ENCODE measurements at places on chromosomes 5 and 9.
A peak's percentile ranks its signal among the peaks of the same experiment; 100 is the strongest.

- no peak for DNase-seq
Observed at GRCh38 chr9:91118704-91119025, 243.1 kb downstream of the AUH start.

- DNase-seq: no peak
Observed at GRCh38 chr9:20996809-20997208, 34.6 kb downstream of the HACD4 start.

DNA sequence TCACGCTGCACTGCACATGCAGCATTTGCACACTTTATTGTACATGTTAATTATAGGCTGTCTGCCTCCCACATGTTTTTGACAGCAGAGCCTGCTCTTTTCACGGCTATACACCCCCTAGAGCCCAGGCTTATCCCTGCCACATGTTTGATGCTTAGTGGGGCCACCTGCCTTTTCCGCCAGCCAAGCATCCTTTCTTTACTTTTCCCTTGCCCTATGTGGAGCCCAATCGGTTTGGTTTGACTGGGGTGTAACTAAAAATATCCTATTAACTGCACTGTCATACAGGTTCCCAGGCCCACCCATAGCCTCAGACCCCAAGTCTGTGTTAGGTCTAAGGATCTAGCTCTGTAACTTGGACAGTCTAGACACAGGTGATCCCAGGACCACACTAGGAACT is 18.9 kb upstream of the S1PR3 start:
- no peak for DNase-seq

GRCh38 chr5:170330568-170331054 is 33.0 kb upstream of the LCP2 start:
- no peak for DNase-seq

DNA sequence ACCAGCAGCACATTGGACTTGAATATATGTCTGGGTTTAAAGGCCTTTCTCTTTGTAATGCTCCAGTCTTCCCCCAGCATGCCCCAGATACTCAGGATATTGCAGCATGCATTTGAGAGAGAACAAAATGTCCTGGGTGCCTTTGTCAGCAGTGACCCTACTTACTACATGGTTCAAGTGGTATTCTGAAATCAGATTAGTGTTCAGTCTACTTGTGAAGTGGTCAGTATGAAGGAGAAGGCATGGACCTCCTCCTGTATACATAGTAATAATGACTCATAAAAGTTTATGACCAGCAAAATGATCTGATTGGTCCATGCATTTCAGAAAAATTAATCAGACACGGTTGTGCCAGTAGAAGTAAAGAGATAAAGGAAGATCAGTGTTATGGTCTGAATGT is 25.4 kb downstream of the GPR21 start:
- DNase-seq: no peak

DNA sequence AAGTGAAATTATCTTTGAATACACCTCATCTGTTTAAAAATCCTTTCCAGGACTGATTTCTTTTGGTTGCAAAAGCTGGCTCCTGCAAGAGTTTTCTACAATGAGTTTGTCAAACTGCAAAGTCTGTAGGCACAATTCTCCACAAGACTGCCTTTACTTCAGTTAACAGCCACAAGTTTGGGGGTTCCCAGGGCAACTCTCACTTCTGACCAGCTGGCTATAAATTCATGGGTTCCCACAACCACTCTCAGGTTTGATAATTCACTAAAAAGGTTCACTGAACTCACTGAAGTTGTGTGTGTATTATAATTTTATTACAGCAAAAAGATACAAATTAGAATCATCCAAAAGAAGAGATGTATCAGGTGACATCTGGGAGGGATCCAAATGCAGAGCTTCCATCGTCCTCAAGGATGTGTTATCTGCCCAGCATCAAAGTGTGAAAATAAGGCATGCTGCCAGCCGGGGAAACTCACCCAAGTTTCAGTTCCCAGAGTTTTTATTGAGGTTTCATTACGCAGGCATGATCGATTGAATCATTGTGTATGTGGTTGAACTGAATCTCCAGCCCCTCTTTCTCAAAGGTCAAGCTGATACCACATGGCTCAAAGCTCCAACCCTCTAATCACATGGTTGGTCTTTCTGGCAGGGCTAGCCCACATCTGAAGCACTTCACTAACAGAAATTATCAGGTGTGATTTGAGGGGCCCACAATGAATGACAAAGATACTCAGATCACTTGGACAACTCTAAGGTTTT is 19.0 kb upstream of the PSIP1 start:
- no peak for DNase-seq

DNA sequence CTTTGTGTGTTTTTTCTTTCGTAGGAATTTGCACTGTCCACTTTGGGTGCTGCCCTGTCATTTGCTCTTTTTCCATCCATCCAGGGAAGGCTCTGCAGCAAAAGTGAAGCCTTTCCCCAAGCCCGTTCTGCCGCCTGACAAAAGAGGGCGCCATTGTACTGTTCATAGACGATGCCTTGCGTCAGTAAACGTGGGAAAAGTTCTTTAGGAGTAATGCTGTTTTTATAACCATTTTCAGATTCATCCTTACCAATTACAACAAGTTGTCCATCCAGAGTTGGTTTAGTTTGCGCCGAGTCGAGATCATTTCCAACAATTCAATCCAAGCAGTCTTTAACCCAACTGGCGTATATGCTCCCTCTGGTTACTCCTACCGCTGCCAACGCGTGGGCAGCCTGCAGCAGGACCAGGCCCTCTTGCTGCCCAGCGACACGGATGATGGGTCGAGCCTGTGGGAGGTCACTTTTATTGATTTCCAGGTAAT is 34.3 kb upstream of the RPS23 start:
- DNase-seq: peak; percentile 52

DNA sequence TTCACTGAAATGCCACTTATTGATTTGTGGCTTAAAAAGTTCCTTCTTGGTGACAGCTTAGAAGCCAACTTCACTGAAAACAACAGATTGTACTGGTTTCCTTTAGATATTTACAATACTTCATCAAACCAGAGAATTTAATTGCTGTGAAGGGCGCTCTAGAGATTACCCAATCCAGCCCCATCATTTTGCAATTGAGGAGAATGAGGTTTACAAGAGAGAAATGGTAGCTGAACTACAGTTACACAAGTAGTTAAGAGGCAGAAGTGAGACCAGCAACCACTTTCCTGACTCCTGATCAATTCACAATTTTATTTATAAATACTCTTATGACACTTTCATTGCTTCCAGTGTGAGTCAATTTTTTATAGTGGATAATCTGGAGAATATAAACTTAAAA is 103.5 kb upstream of the APC start:
- DNase-seq: no peak

GRCh38 chr5:44860267-44860666 is 51.5 kb downstream of the MRPS30 start:
- no peak for DNase-seq

- DNase-seq: no peak
Observed at GRCh38 chr5:94815313-94816039, 197.0 kb downstream of the SLF1 start.

GRCh38 chr5:39928709-39929108 is 503.9 kb upstream of the DAB2 start:
- no peak for DNase-seq

DNA sequence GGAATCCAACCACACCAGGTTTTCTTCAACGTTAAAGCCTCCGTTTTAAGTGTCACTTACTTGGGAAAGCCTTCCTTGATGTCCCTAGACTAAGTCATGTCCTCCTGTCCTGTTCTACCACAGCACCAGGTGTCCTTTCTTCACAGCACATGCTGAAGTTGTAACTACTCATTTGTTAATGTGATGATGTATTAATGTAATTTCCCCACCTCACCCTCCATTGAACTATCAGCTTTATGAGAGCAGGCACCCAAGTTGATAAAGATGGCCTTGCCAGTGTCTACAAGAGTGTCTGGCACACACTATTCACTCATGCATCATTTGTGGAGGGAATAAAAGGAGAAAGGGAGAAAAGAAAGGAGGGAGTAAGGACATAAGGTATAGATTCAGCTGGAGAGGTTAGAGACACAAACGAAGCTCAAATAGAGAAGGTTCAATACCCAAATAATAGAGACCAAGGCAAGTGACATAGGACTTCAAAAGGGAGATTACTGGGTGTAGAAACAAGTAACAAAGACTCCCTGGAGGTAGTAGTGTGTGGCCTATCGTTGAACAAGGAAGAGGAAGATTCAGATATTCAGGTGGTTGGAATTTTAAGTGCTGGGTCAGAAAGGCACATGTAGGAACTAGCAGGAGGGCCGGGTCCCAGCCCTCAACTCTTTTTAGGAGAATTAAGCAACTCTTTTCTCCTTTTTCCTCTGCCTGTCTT is 6.6 kb downstream of the ITK start:
- DNase-seq: no peak

DNA sequence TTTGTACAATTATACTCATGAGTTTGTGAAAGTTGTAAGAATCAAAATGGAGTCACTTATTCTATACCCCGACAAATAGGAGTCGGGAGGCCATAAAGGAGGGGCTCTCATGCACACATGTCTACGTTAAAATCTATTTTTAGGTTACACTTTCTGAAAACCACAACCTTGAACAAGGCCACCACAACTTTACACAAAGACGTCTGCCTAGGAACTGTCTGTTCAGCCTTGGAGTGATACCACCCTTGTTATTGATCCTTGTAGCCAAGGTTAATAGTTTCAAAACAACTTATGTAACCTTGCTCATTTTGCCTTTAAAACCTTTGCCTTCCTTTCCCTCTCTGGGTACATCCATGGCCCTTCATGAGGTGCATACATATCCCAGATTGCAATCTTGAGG is 4.1 kb upstream of the NDFIP1 start:
- DNase-seq: no peak
